Activated CD8-positive, alpha-beta memory T cell treated with anti-CD3 and anti-CD28 coated beads for 1 hour (primary cell): ENCODE measurements at places on chromosomes 13 and 19.

DNA sequence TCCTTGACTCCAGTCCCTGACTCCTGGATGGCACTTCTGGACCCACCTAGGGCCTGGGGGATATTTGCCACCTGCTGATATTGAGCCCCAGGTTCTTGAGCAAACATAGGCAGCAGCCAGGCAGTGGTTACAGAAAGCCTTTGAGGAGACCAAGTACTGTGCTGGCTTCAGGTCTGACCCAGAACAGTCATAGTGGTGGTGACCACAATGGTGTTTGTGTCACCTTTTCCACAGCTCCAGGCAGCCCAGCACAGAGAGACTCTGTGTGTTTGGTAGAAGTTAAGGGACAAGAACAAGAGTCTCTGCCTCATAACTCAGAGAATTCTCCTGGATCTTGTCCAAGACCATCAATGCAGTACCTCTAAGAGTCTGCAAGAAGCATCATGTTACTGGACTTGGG lies 14.6 kb upstream of the CLC start:
- no peak for DNase-seq

GRCh38 chr19:49684251-49684982 lies 5.0 kb upstream of the ADM5 start:
- no peak for DNase-seq

- no peak for DNase-seq
These were observed 759 bp upstream of the TLE6 start for GRCh38 chr19:2976609-2977000.

DNA sequence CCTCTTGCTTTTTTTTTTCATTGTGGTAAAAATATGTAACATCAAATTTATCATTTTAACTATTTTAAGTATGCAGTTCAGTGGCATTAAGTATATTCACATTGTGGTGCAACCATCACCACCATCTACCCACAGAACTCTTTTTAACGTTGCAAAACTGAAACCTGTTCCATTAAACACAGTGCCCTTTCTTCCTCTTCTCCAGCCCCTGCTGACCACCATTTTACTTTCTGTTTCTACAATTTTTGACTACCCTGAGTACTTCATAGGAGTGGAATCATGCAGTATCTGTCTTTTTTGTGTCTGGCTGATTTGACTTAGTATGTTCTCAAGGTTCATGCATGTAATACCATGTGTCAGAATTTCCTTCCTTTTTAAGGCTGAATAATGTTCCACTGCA lies 153.1 kb downstream of the FGF9 start:
- no peak for DNase-seq

GRCh38 chr13:77016888-77017623 lies 9.9 kb downstream of the FBXL3 start:
- DNase-seq = no peak

DNA sequence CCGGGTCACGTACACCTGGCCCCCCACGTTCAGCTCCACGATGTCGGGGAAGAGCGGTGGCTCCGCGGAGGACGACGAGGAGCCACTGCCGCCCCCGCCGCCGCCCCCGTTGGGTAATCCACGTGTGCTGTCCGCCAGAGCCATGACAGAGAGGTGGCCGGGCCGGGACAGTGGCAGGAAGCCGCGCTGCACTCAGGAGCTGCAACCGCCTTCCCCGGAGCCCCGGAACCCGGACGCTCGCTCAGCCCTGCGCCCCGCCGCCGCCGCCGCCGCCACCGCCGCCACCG lies 257 bp downstream of the KCTD12 start:
- DNase-seq = no peak

DNA sequence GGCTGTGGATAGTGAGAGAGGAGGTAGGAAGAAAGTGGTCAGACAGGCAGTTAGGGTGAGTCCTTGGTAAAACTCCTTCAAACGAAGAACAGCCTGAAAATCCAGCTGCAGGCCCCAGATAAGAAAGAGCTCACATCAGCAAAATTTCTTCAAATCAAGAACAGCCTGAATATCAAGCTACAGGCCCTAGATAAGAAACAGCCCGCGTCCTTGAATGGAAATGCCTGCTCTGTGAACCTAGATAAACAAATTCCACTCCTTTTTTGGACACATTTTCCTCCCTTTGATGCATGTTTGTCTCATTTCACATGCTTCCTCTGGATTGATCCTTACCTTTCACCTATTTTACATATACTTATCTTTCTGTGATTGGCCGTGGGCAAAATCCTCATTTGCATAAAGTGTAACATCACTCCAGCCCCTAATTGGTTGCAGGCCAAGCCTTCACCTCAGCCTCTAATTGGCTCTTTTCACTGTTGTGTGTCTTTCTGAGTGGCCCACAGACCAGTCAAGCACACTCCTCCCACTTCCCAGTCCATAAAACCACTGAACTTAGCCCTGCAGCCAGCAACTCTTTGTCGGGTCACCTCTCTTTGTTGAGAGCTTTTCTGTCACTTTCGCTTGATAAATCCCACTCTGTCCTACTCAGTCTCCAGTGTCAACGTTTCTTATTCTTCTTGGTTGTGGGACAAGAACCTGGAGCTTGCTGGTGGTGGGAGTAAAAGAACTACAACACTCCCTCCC lies 6.0 kb upstream of the SULT2A1 start:
- DNase-seq = no peak

DNA sequence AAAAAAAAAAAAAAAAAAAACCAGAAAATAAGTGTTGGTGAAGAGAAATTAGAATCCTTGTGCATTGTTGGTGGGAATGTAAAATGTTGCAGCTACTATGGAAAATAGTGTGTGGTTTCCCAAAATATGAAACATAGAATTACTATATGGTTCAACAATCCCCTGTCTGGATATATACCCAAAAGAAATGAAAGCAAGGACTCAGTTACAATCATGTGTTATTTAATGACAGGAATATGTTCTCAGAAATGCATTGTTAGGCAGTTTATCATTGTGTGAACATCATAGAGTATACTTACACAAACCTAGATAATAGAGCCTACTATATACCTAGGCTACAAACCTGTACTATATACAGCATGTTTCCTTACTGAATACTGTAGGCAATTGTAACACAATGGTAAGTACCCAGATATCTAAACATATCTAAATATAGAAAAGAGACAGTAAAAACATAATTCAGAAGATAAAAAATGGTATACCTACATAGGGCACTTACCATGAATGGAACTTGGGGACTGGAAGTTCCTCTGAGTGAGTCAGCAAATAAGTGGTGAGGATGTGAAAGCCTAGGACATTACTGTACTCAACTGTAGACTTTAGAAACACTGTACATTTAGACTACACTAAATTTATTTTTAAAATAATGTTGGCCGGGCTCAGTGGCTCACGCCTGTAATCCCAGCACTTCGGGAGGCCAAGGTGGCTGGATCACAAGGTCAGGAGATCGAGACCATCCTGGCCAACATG lies 25.7 kb upstream of the SLC7A1 start:
- no peak for DNase-seq
